DMS53 (cell line): ENCODE measurements at places on chromosomes 13 and 19.

- DNase-seq = peak; percentile 10
Measured at GRCh38 chr13:46008631-46009030, 43.9 kb downstream of the ZC3H13 start.

GRCh38 chr13:97321616-97322321, 99.6 kb downstream of the MBNL2 start:
- DNase-seq = no peak

- DNase-seq = no peak
Measured at GRCh38 chr13:79847882-79848592, 367.1 kb downstream of the NDFIP2 start.

DNA sequence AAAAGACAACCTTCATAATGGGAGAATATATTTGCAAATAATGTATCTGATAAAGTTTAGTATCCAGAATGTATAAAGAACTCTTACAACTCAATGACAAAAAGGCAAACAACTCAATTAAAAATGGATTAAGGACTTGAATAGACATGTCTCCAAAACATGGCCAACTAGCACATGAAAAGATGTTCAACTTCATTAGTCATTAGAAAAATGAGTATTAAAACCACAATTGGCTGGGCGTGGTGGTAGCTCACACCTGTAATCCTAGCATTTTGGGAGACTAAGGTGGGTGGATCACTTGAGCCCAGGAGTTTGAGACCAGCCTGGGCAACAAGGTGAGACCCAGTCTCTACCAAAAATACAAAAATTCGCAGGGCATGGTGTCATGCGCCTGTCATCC, 18.8 kb upstream of the ZMYM5 start:
- no peak for DNase-seq

- DNase-seq = peak; percentile 59
Measured at GRCh38 chr19:1122972-1123363, 19.2 kb downstream of the GPX4 start.

DNA sequence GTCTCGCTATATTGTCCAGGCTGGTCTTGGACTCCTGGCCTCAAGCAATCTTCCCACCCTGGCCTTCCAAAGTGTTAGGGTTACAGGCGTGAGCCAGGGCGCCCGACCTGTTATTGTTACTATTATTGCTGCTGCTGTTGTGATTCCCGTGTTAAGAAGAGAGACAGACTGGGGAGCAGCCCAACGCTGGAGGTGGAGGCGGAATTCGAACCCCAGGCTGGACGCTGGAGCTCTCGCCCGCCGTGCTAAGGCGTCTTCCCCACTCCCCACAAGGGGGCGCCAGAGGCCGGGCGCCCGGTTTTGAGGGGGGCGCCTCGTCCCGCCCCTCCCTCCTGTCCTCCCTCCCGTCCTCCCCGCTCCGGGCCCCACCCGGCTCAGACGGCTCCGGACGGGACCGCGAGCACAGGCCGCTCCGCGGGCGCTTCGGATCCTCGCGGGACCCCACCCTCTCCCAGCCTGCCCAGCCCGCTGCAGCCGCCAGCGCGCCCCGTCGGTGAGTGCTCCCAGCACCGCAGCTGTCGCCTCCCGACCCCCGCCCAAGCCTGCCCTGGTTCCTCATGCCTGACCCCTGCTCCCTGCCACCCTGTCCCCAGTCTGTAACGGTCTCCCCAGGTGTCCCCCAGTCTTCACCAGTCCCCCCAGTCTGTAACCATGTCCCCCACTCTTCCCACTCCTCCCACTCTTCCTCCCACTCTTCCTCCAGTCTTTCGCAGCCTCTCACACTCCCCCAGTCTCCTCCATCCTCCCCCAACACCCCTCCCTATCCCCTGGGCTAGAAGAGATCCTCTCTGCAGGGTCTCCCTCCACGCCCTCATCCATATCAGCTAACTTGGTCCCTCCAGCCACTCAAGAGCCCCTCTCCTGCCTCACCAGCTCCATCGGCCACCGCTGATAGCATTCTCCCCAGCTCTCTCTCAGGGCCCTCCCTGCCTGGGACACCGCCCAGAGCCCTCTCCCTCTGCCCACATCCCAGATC, at the start of gene EHD2:
EHD2 (plus strand) TSS at position 377 of the 976 bp plus-strand sequence. CDS start 3,191 bp downstream, outside the sequence.
- peak; percentile 28 for DNase-seq

DNA sequence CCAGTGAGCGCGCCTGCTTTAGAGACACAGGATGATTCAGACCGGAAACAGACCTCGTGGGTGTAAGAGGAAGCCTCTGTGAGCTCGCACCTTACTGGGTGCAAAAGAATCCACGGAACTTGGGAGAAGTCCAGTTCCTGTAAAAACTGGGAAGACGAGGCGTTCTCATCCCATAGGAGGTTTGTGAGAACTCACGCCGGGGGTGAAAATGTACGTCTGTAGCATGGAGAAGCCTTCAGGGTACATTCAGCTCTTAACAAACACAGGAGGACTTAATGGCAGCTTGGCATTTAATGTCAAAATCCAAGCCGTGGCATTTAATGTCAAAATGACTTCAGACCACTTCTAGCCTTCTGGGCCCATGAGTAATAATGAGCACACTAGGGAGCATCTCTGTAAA, 17.4 kb upstream of the OR7D2 start:
- DNase-seq = no peak

GRCh38 chr13:33016414-33017322, at the start of gene KL:
Gene KL (plus strand): TSS chr13:33016423. CDS start chr13:33016441, 18 bp downstream.
- peak; percentile 80 for DNase-seq

DNA sequence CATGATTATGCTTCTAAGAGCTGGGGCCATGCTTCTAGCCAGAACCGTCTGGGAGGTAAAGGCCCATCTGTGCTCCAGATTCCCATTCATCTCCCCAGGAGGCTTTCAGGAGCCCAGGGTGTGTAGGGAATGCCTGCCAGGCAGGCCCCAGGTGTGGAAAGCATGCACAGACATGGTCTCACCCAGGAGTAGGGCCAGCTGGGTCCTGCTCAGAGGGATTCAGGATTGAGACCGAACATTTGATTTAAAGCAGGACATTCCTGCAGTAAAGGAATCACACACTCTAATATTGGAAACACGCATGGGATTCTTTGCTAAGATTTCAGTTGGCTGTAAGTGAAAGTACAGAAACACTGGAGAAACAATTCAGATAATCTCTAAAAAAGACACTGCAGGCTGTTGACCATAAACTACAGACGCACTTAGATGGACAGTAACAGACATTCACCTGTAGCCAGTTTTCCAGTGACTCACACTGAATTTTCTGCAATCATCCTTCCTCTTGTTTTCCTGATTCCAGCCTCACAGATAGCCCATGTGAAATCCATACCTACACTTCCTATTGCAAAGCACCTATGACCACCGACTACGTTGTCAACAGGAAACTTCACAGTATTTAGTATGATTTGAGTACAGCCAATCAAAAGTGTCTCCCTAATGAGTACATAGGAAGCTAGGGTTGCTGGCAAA, 257.8 kb downstream of the TBC1D4 start:
- DNase-seq = no peak

DNA sequence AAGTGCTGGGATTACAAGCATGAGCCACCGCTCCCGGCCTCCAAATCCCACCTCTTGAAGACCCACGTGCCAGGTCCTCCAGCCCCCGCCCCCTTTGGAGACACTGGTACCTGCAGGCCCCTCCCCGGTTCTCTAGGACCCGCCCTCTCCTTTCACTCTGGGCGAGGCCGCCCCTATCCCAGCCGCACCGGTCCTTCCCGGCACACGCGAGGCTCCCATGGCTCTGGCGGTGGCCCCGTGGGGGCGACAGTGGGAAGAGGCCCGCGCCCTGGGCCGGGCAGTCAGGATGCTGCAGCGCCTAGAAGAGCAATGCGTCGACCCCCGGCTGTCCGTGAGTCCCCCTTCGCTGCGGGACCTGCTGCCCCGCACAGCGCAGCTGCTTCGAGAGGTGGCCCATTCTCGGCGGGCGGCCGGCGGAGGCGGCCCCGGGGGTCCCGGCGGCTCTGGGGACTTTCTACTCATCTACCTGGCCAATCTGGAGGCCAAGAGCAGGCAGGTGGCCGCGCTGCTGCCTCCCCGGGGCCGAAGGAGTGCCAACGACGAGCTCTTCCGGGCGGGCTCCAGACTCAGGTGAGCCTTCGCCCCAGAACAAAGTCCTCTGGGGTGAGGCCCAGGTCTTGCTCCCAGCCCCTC, at the start of gene CBLC:
CBLC (plus strand) TSS at position 176 of the 633 bp plus-strand sequence; CDS start at position 218, 42 bp downstream.
- peak; percentile 97 for DNase-seq

DNA sequence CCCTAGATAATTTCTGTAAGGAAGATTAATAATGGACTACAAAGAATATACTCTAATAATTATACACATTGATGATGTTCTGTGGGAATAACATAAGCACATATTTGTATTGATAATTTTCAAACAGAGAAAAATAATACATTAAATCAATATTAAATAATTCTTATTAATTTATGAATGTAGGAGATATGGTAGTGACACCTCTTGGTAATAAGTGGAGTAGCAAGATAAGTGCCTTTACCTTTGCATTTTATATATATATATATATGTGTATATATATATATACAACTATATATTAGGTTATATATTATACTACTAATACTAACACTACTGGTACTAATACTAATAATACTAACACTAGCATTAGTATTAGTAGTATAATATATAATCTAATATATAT, 905.8 kb downstream of the SLITRK1 start:
- DNase-seq = no peak

GRCh38 chr19:43624933-43625332, 5.5 kb upstream of the ZNF428 start:
- no peak for DNase-seq

GRCh38 chr13:59774491-59774971, 389.2 kb downstream of the DIAPH3 start:
- no peak for DNase-seq

DNA sequence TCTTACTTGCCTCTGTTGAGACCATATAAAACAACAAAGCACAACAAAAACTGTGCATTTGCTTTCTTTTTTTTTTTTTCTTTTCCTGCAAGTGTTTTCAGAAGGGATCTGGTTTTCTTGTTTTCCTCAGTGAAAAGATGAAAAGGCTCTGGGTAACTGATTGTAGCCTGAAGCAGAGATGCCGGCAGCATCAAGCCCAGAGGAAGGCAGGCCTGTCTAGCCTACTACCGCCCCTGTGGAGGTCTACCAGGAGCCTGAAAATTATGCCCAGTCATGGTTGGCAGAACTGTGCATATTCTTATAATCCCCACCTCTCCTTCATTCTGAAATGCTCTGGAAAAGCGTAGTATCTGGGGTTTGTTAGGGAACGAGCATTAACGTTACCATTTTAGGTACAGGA, 32.6 kb upstream of the MEDAG start:
- no peak for DNase-seq

GRCh38 chr19:30344446-30345425, 27.4 kb upstream of the ZNF536 start:
- no peak for DNase-seq

DNA sequence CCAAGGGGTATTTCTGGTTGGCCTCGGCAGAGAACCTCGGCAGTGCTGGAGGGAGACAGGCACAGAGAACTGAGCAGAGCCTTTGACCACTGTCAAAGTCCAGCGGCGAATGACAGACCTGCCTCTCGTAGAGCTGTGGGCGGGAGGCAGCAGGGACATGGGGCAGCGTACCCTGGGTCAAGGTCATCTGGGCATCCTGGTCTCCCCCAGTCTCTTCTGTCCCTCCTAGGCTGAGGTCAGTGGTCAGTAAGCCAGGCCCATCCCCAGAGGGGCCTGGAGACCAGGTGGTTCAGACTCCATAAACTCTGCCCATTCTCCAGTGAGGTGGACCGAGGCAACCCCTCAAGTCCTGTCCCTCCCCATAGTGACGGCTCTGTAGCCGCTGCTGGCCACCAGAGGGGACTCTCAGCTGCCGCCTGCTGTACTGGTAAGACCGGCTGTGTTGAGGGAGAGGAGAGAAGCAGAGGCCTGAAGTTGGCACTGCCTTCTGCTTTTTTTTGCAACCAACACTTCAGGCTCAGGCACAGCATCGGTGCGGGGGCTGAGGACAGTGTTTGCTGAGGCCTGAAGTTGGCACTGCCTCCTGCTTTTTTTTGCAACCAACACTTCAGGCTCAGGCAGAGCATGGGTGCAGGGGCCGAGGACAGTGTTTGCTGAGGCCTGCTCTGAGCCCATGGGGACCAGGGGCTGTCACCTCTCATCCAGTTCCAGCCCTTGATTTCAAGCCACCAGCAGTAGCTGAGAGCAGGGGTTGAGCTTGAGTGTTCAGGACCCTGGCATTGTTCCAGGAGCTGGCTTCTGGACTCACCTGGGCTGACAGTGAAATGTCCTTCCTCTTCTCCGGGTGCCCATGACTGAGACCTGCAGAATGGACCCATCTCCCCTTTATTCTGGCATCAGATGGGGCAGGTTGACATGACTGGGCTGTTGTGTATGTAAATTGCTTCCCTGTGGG, at the start of gene PGLYRP2:
PGLYRP2 (minus strand) TSS at position 111 of the 955 bp plus-strand sequence. CDS start 130 bp downstream, outside the sequence.
- DNase-seq = peak; percentile 47

- no peak for DNase-seq
Measured at GRCh38 chr19:39937094-39937720, 2.8 kb upstream of the FCGBP start.

DNA sequence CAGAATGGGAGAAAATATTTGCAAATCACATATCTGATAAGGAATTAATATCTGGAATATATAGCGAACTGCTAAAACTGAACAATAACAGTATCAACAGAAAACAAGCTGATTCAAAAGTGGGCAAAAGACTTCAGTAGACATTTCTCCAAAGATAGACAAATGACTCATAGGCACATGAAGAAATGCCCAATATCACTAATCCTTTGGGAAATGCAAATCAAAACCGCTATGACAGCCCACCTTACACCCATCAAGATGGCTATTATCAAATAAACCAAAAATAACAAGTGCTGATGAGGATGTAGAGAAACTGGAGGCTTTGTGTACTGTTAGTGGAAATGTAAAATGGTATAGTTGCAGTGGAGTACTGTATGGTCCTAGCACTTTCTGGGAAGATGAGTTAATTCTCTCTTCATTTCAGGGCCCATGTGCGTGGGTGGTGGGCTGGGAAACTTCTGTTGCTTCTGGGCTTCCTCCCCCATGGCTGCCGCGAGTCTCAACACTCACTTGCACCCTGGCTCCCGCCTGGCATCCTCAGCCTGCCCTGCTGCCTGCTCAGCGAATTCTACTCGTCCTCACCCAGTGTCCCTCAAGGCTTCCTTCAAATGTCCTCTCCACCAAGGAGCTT, 12.4 kb upstream of the GJA3 start:
- no peak for DNase-seq

GRCh38 chr13:80979035-80979641, 638.2 kb upstream of the SPRY2 start:
- peak; percentile 52 for DNase-seq

DNA sequence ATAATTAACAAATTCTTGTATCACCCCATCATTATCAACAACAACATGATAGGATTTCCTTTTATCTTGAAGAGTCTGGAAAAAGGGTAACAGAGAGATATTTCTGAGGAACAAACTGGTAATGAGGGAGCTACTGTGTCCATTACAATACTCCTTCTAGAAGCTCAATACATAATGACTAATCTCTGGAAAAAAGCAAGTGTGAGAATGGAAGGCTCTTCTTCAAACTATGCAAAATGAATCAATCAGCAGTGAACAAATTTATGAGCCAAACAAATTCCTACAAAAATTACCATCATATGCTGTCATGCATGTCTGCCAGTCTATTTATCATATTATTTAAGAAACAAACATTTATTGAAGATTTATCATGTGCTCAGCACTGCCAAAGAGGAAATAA, 30.0 kb upstream of the USPL1 start:
- DNase-seq = no peak
